ENCODE measurements at places on chromosomes 16 and 17.
A peak's percentile ranks its signal among the peaks of the same experiment; 100 is the strongest.

DNA sequence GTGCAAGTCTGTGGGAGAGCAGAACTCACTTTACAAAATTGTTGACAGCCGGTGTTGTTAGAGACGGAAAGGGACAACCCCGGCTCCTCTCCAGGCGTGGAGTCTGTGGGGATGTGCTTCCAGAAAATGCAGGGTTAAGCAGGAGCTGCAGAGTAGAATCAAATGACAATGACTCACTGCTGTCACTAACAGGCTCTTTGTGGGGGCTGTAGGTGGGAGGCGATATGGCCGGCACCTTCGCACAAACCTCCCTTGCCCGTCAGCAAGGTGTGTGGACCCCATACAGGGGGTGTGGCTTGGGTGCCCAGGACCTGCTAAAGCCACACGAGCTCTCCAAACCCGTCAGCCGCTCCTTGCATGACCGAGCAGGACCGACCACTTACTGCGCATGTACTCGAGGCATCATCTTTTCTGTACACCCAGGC lies 5.8 kb downstream of the PDK2 start:
- no peak for DNase-seq

GRCh38 chr17:77757561-77757898 lies 201.0 kb upstream of the TNRC6C start:
- no peak for DNase-seq

DNA sequence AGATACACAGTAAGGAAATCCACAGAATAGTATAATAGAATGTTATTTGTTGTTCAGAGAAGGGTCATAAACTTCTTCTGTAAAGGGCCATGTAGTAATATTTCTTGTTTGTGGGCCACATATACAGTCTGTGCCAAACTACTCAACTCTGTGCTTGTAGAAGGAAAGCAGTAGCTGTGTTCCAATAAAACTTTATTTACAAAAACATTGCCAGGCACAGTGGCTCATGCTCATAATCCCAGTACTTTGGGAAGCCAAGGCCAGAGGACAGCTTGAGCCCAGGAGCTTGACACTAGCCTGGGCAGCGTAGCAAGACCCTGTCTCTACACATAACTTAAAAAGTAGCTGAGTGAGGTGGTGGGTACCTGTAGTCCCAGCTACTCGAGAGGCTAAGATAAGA lies 612.8 kb upstream of the PSMD7 start:
- DNase-seq: no peak

DNA sequence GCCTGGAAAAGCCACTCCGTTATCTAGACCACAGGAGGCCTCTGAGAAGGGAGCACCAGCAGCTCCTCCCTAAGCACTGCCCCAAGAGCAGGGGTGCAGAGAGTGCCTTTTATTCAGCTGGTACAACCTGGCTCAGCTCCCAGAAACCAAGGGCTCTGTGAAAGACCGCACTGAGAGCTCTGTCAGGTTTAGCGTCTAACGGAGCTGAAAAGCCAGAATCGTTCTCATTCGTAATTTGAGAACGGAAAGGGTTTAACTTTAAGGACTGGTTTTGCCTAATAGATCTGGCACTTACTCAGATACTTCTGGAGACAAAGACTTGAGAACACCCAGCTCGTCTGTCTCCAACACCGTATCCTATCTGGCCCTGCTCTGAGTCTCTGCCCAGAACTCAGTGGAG lies 13.5 kb downstream of the MPG start:
- DNase-seq: peak; percentile 72

DNA sequence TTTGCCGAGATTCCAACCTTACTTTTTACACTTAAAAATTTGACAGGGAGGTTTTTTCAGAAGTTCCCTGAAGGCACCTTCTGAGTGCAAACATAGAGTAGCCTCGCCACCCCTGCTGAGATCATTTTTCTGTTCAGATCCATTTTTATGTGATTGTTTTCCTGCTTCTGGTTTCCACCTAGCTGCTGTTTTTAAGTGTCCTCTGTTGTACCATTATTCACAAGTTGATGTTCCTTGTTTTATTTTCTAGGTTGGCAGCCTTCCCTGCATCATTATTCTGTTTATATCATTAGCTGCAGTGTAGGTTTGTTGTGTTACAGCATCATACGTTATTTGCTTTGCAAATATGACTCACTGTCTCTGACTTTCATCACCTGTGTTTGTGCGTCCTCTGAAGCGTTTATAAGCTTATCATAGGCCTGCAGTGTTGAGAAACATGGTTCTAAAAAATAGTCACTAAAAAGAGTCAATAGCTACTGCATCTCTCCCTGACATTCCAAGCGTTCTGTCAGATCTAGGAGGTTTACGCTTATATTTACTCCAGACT lies 116.9 kb upstream of the CLEC3A start:
- DNase-seq: no peak

DNA sequence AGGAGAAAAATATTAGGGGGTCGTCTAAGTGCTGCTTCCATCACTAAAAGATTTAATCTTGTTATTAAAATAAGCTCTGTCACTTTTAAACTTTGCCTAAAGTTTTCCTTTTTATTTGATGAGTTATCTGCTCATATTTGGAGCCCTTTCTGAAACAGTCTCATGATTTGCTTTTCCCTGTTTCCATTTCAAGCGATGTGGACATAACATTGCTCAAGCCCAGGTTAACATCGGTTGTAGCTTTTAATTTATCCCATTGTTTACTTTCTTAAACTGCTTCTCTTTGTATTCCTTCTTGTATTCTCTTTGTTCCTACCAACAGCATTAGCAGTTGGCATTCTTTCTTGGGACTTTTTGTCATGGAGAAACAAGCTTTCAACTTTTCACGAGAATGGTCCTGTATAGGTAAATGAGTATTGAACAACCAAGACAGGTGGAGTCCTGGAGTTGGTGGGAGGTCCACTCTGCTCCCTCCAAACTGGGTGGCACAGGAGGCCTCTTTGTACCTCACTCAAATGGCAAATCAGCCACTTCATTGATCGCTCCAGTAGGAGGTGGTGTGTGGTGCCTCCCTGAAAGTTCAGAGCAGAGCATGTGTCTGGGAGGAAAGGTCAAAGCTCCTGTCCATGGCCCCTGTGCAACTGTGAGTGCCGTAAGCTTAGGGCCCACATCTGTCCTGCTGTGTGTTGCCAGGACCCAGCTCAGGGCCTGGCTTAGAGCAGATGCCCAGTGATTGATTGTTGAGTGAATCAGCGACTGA lies 107.0 kb downstream of the CYLD start:
- no peak for DNase-seq

GRCh38 chr16:11161974-11162373 lies 94.0 kb downstream of the SOCS1 start:
- DNase-seq: no peak

DNA sequence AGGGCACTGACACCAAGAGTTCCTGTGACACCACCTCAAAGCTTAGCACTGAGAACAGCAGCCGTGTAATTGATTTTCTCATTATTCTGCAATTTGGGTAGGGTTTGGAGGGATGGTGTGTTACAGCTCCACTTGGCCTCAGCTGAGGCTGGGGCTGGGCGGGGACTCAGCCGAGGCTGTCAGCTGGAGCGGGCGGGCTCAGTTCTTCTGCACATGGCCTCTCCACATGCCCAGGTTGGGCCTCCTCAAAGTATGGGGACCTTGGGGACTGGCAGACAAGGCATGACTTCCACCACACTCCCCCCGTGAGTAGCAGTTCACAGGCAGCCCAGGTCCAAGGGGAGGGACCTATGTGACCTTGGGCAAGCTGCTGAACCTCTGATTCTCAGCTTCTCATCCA lies 171.5 kb downstream of the IRF8 start:
- DNase-seq: no peak

DNA sequence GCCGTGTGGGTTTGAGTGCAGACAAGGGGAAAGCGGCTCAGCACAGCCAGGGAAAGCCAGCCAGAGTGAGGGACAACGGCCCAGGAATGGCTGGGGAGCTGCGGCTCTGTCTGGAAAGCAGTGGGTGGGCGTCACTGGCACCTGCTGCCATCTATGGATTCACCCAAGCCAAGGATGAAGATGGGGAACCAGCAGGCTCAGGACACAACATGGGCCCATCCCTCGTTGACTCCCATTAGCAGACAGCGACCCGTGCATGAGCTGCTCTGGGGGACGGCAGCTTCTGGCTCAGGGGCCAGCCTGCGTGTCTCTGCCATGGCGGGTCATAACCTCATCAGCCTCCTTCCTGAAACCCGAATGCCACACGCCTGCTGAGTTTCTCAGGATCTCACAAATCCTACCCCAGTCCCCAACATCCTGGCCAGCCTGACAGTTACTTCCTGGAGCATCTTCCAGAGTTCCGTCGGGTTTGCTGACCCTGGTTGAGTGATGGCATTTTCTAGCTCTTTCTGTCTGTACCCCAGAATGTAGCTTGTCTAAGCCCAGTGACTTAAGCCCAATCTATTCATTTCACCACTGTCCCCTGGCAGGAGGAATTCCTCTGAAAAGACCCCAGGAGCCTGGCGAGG lies 50.7 kb downstream of the SLC7A5 start:
- no peak for DNase-seq

GRCh38 chr16:83550183-83550569 lies 257.6 kb upstream of the HSBP1 start:
- DNase-seq: no peak

DNA sequence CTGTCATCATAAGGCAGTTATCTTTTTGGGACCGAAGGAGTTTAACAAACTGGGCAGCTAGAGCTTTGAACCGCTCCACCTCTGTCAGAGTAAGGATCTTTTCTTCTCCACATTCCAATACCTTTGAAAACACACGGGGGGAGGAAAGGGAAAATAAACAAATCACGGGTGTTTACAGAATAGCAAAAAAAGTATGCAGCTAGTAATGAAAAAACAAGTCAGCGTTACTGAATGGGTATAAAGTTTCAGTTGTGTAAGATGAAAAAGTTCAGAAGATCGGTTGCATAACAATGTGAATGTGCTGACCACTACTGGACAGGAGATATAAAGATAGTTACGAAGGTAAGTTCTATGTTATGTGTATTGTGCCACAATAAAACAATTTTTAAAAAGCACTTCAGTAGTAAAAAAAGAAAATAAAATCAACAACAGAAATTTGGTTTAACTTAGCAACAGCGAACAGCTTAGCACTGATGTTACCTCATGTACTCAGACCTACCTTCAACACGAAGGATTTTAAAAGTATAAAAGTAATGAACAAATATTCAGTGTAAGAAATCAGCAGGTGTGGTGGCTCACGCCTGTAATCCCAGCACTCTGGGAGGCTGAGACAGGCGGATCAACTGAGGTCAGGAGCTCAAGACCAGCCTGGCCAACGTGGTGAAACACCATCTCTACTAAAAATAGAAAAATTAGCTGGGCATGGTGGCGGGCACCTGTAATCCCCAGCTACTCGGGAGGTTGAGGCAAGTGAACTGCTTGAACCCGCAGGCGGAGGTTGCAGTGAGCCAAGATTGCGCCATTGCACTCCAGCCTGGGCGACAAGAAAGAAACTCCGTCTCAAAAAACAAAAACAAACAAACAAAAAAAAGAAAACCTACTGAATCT lies 34.3 kb downstream of the MARF1 start:
- DNase-seq: peak; percentile 17

GRCh38 chr16:69113216-69113615 lies 7.8 kb downstream of the HAS3 start:
- DNase-seq: no peak

GRCh38 chr17:489758-490329 lies 137.2 kb upstream of the RPH3AL start:
- peak; percentile 45 for DNase-seq

GRCh38 chr16:14539156-14539555 lies 90.9 kb downstream of the PARN start:
- no peak for DNase-seq

GRCh38 chr17:64418506-64419339 lies 28.1 kb upstream of the PECAM1 start:
- peak; percentile 89 for DNase-seq

- peak; percentile 53 for DNase-seq
Measured at GRCh38 chr17:59366040-59366757, 34.7 kb downstream of the YPEL2 start.

DNA sequence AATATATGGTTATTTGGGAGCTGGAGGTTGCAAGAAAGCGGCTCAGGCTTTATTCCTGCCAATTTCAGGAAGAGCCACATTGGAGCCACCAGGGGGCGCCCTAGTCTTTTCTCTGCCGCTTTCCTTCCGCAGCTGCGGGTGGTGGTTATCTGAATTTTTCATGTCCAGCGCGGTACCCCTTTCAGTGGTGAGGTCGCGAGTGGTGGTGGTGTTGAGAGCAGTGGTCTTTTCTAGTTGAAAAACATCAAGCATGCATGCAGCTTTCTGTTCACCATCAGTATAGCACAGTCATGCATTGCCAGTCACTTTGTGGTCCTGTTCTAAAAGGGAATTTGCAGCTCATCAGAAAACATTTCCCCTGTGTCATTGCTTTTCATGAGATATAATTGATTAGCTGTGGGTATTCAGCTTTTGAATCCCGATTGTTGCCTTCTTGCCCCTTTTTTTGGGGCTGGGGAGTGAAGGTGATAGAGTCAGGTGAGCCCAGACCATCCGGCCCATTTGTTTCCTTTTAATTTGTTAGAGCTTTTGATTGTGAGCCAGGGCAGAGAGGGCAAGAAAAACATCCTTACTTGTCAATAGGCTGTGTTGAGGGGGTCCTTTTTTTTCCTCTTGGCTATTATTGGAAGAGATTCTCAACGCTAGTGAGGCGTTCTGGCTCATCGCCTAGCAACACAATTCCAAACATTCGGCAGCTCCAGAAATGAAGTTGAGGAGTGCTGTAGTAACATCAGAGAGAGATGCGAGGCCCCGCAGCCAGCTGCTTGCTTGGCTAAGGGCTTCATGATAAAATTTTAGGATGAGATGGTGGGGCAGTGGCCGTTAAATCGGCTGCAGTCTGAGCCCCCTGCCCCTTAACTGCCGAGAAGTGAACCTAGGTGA lies 119.0 kb downstream of the SNX29 start:
- DNase-seq: peak; percentile 74

DNA sequence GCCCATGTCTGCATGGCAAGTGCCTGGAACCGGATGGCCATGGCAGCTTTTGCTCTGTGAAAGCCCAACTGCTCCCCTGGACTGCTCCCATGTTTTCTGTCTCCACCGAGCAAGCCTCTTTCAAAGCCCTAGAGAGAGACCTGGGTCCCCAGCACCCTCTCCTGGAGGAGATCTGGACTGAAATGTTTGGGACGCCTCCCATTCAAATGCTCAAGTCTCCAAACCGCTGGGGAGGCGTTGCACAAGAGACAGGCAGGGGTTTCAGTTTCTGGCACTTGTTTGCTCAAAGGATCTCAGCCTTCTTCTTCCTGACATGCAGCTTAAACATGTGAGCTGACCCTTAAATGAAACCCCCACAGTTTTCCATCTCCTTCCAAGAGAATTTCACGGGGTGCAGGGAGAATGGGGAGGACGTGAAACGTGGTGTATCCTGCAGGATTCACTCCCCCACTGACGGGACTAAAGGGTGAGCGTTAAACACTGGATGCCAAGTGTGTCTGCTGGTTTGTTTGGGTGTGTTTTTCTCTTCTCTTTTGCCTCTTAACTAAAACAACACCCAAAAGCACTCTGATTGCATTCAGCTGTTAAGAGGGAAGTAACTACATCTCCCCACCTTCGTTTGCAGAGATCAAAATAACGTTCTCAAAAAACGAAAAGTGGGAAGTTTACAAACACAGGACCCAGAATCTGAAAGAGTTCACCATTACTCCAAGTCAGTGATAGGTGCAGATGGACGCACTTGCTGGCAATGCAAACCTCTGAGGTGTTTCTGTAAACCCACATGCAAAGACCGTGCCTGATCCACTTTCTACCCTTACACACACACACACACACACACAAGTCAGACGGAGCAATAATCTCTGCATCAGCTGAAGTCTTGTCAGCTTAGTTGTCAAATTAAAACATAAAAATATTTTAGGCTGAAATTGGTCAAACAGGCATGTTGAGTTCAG lies 256.9 kb downstream of the C16orf95 start:
- peak; percentile 66 for DNase-seq
